ENCODE measurements at places on chromosomes 1 and 21.

- DNase-seq: peak; percentile 48
Measured at GRCh38 chr1:205491794-205492193, 12.7 kb upstream of the CDK18 start.

GRCh38 chr1:21926814-21927532 lies 10.1 kb downstream of the HSPG2 start:
- peak; percentile 63 for DNase-seq

GRCh38 chr1:206855859-206856258 lies 9.6 kb upstream of the IL20 start:
- no peak for DNase-seq

DNA sequence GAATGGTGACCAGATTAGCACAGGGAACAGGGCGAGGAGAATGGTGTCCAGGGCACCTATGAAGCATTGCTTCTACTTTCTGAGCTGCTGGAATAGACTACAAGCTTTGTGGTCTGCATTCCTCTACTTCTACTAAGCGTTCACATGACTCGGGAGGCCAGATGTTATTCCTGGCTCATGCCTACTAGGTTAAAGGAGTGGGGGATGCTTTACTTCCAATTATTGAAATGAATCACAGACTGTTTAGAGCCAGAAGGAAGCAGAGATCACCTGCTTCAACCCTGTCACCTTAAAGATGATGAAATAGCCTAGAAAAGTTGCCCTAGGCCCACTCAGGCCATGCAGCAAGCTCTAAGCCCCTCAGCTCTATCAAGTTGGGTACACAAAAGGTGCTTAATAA lies 633.5 kb downstream of the KIF26B start:
- peak; percentile 88 for DNase-seq

- no peak for DNase-seq
Measured at GRCh38 chr1:160366731-160367515, at the start of gene NHLH1. Gene NHLH1, plus strand, starts transcription at chr1:160367071. Its CDS starts 3,661 bp downstream, at chr1:160370732.

DNA sequence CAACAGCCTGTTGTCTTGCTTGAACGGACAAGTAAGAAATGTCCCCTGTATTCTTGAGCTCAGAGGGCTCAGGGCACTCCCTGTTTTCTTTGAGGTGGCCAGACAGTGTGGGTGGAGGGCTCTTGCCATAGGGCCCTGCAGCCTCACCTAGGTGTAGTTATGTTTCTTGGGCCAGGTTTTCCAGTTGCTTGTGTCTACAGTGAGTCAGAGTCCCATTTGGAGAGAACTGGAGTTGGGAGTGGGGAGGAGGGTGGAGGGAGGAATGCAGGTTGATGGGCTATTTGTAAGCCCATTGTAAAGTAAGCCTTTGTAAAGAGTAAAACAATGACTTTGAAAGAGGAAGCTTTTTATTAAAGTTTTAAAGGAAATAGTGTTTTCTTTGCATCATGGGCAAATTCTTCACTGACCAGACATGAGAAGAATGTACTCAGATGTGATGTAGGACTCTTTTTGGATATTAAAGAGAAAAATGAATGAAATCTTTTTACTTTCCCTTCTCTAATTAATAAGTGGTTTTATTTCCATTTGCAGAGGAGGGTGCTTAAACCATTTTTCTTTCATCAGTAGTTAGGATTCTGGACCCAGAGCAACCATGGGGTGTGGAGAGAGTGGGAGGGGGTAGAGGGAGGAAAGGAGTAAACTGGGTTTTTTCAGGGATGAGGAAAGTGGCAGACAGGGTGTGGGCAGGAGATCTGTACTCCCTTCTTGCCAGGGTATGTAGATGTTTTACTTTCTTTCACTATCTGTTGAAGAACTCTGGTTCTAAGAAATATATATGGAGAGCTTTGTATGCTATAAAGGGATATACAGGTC lies 45.1 kb upstream of the MACF1 start:
- DNase-seq: peak; percentile 60

- DNase-seq: no peak
Measured at GRCh38 chr1:167333124-167333523, 112.4 kb downstream of the POU2F1 start.

GRCh38 chr1:70718086-70718630 lies 307.1 kb downstream of the CTH start:
- DNase-seq: peak; percentile 43

- no peak for DNase-seq
Measured at GRCh38 chr1:194175251-194175650, 988.8 kb upstream of the B3GALT2 start.

GRCh38 chr1:185338719-185339622 lies 21.9 kb upstream of the IVNS1ABP start:
- DNase-seq: peak; percentile 26

DNA sequence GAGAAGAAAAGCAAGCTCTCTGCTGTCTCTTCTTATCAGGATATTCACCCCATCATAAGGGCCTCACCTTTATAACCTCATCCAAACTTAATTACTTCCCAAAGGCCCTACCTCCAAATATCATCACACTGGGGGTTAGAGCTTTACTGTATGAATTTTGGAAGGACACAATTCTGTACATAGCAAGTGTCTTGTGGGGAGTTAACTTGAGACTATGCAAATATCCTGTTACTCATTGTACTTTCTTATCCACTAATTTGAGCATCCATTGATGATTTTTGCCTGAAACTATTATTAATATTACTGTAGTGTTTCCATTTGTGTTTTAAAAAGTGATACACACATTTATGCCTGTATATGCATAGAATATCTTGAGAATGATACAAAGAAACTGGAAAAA lies 129.1 kb upstream of the IVNS1ABP start:
- no peak for DNase-seq

- DNase-seq: peak; percentile 88
Measured at GRCh38 chr1:56578963-56579875, at the start of gene PLPP3. Gene PLPP3, minus strand, starts transcription at chr1:56579563. Its CDS starts 547 bp downstream, at chr1:56579016.

DNA sequence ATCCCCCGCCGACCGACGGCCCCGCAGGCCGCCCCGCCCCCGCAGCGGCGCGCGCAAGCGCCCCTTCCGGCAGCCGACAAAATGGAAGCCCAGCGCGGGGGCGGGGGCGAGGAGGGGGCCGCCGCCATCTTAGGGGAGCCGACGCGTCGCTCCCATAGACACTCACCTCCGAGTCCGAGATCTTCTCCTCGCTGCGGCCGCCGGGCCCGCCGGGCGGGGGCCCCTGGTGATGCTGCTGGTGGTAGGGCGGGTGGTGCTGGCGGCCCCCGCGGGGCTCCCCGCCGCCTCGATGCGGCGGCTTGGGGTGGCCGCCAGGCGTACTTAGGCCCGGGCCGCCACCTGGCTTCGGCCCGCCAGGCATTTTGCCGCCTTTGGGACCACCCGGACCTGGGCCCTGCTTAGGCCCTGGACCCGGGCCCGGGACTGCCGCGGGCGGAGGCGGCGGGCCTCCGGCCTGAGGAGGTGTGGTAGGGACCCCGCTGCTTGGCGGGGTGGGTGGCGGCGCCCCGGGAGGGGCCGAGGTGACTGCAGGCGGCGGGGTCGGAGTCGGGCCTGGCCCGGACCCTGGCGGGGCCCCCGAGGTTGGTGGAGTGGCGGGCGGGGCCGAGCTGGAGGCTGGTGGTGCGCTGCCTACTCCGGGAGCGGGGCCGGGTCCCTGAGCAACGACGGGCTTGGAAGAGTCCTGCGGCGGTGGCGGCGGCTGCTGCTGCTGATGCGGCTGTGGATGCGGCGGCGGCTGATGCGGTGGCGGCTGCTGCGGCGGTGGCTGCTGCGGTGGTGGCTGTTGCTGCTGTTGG lies 691 bp downstream of the SFPQ start:
- peak; percentile 69 for DNase-seq

DNA sequence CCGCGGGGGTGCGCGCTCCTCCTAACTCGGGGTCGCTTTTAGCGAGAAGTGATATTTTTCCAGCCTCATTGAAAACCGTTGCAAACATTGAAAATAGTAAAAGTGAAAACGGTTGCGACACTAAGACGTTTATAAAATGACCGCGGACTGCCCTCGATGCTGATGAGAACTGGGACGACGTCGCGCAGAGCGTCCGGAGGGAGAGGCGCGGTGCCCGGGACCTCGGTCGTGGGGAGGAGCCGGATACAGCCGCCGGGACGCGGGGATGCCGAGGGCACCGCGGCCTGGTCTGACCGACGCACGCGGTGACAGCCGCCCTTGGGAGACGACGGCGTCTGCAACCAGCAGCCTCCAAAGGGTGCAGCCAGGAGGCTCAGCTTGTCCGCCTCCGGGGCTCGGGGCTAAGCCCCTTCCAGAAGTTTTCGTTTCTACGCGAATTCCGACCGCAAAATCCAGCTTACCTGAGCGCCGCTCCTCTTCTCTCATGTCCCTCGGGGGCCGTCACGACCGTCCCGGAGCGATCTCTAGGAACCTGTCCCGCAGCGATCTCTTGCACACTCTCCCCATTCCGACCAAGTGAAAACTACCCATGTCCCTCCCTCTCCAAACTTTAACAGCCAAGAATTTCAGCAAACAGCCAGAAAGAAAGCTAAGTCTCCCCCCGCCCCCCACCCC lies 144.4 kb upstream of the ETS2 start:
- no peak for DNase-seq

GRCh38 chr21:41825216-41825615 lies 53.9 kb downstream of the PRDM15 start:
- DNase-seq: no peak

- DNase-seq: no peak
Measured at GRCh38 chr1:35808450-35809113, 766 bp downstream of the AGO4 start.

DNA sequence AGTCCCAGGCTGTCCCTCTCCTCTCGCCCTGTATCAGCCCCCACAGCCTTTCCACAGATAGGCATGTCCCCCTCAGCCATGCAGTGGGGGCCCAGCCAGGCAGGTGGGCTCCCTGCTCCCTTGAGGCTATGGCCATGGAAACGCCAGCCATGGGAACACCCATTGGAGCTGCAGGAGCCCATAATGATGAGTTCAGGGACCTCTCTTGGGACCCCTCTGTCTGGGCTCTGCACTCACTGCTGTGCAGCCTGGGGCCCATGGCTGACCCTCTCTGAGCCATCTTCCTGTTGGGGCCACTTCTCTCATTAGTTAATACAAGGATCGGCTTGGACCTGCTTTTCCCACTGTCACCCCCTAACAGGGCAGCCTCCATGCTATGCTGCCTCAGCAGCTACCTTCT lies 33.2 kb downstream of the WNT3A start:
- DNase-seq: no peak

GRCh38 chr1:116708255-116708900 lies 40.8 kb upstream of the IGSF3 start:
- DNase-seq: no peak

DNA sequence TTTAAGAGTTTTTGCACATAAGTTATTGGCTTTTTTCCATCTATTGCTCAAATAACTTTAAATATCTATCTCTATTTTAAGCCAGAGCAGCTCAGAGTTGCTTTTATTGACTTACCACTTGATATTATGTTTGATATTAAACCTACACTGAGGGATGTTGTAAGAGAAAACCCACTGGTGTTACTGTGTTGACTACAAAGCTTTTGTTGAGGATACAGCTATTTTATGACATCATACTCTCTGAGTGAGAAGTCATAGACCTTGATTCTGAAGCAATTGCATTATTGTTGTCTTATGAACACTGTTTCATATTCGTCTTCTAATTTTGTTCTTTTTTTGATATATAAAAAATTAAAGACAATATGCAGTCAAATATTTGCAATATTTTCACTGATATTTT lies 560.4 kb downstream of the PTBP2 start:
- DNase-seq: no peak

DNA sequence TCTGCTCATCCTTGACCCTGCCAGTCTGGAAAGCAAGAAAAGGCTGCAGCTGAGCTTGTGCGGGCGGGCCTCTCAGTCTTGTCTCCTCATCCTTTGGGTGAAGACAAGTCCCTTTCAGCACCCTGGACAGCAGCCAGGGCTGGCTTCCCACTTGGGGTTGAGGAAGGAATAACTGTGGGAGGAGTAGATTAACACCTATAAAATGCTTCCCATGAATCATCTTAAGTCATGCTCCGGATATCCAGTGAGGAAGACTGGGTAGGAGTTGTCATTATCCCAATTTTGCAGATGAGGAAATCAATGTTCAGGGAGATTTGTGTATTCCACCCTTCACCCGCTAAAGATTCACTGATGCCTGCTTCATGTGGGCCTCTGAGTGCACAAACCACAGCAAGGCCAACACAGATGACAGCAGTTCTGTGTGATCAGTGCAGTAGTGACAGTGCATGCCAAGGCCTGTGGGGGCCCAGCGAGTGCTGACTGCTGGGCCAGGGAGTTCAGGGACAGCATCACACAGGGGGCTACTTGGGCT lies 20.1 kb upstream of the COL16A1 start:
- DNase-seq: peak; percentile 80

GRCh38 chr21:35645991-35646390 lies 414.3 kb downstream of the SETD4 start:
- DNase-seq: no peak

GRCh38 chr1:17606826-17607440 lies 67.4 kb downstream of the ARHGEF10L start:
- DNase-seq: peak; percentile 38

- no peak for DNase-seq
Measured at GRCh38 chr1:14598498-14599182, at the start of gene KAZN. Gene KAZN, plus strand, starts transcription at chr1:14598685.
